Epithelial cell of prostate (primary cell): ENCODE measurements at places on chromosomes 7 and 10.

DNA sequence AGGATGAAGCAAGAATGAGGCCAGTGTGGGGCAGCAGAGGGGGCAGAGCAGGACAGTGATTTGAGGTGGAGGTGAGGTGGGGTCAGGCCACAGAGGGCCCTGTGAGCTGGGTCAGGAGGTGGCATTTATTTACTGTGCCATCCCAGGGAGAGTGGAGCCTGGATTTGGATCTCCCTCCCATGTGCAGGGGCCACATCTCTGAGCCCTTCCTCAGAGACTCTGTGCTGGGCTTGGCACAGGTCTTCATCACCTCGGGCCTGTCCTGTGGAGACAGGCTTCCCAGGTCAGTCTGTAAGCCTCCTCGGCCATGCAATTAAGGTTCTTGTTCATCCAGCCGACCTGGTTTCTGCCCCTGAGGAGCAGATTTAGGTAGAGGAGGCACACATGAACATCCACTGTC, 40.9 kb downstream of the ZNF777 start:
- no peak for DNase-seq

DNA sequence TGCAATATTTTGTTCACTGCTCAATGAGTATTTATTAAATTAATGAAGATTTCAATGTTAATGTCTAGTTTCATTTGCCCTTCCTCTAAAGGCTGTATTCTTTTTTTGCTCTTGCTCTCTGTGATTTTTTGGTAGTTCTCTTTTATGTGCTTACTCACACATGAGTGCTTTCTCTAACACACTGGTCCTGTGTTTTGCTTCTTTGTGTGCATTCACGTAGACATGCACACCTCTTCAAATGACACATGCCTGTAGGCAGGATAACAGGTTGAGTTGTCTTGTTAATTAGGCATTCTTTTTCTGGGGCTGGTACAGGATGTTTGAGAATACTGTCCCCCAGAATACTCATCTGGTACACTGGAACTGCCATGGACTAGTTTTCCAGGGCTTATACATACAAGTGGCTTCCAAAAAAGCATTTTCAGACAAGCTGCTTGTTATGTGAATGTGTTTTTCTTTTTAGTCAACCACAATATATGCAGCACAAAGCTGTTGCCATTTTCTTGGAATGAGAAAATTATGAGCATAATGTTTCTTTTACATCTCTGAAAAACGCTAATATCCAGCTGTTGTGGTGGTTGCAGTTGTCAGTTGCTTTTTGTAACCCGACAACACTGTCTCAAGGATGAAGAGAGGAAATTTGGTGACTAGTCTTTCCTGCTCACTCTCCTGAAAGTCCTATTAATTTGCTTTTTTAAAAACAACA, 416.4 kb downstream of the AUTS2 start:
- no peak for DNase-seq

DNA sequence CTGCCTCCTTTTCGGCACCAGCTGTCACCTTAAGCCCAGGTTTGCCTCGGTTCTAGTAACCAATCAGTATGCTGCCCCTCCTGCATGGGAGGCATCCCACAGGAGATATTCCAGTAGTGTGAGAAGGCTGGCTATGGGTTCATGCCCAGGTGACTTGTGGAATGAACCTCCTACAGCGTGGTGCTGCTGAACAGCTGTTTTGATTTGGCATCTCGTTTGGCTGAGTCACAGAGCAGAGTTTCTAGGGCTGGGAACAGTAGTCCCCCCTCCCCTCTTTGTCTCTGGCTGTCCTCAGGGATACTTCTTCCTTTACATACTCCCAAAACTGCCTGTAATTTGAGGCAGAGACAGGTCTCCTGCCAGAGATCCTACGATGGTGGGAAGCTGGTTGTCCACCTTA, 16.1 kb downstream of the R3HCC1L start:
- DNase-seq: no peak

- no peak for DNase-seq
Measured at GRCh38 chr10:101624526-101625102, 36.5 kb downstream of the DPCD start.

DNA sequence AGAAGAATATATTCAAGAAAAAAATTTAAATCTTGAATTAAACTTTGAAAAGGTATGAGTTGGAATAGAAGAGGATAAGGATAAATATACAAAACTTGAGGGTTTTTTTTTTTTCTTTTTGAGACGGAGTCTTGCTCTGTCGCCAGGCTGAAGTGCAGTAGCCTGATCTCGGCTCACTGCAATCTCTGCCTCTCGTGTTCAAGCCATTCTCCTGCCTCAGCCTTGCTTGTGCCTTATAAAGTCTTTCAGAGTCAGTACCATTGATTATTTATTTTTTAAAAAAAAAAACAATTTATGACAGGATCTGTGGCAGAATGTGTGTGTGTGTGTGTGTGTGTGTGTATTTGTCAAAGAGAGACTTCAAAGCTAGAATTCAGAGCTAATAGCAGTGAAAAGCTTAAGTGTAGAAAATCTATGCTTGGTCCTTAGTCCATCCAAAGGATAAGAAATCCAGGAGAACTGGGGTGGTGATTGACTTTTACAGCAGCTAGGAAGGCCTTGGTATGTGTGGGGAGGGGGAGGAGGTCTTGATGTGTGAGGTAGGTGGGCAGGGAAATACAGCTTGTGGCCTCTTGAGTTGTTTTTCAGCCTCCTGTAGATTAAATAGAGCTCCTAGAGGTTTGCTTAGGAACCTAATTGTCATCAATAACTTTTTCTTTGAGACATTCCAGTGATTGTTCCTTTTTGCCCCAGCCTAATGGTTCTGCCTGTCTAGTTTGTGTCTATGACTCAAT, 2.4 kb downstream of the HECTD2 start:
- no peak for DNase-seq

- DNase-seq: no peak
Measured at GRCh38 chr10:49689882-49690510, 10.5 kb downstream of the C10orf53 start.

GRCh38 chr10:11080564-11080984, 62.9 kb downstream of the CELF2 start:
- DNase-seq: no peak

DNA sequence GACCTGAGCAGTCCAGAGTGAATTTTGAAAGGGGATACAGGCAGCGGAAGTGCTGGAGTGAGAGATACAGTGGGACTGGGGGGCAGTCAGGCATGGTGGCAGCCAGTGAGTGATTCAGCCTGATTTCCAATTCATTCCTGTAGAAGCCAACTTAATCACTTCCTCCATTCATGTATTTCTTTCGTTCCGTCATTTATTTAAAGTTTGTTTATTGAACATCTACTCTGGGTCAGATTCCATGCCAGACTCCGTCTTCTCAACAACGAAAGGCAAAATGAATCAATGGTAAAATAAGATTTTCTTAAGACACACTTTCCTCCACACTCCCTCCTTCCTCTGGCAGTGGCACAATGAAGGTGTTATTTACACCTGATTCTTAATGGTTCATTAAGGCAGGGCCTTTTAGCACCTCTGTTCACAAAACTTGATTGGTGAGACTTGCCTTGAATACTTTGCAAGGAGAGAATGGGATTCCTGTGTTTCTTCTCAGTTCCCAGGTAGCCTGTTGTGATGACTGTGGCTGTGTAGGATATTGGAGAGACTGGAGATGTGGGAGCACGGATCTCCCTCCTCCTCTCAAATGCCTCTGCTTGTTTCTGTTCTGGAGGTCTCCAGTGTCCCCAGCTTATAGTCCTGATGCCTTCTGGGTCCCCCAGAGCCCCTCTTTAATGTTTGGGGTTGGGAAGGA, 27.9 kb downstream of the ADCYAP1R1 start:
- DNase-seq: no peak

- DNase-seq: no peak
Measured at GRCh38 chr7:1103009-1103788, 15.3 kb downstream of the GPER1 start.

GRCh38 chr7:30308389-30308788, 24.0 kb downstream of the ZNRF2 start:
- no peak for DNase-seq

DNA sequence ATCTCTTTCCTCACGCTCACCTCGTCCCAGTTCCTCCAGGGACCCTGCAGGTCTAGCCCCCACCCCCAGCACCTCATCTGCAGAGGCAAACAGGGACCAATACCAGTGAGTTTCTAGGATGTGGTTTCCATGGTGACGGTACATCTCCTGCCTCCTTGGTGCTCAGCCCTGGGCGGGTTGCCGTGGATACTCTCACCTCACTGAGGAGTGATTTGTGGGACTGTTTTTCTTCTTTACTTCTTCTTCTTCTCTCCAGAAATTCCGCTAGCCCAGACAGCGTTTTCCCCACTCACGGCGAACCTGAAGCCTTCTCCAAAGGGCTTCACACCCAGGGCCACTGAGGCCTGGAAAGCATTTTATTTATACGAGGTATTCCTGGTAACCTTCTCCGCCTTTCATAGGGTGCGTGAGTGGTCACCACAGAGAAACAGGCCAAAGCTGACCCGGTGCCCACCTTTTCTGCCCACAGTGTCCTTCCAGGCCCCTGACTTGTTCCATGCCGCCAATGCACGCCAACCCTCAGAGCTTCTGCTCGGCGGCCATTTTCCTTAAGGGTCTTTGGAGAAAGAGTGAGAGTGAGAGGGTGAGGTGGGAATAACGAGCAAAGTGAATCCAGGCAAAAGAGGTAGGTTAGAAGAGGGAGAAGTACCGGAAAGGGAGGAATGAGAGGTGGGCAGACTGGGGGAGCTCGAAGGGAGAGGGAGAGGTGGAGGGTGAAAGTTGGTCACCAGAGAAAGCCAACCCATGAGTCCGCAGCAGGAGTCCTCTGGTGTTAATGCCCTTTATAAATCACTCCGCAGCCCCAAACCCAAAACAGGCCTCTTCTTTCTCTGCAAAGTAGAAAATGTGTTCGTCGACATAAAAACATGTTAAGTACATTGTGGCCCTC, 15.5 kb downstream of the FAM241B start:
- DNase-seq: no peak

DNA sequence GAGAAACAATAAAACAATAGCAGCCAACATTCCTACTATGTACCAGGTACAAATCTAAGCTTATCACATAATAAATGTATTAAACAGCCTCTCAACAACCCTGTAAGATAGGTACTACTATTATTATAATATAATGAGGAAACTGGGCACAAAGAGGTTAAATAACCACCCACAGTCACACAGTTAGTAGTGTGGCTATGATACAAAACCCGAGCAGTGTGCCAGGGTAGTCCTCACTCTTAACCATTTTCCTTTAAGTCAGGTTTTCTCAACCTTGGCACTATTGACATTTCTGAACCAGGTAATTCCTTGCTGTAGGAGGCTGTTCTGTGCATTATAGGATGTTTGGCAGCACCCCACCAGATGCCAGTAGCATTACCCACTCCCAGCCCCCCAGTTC, 48.8 kb downstream of the DNAJC1 start:
- no peak for DNase-seq

DNA sequence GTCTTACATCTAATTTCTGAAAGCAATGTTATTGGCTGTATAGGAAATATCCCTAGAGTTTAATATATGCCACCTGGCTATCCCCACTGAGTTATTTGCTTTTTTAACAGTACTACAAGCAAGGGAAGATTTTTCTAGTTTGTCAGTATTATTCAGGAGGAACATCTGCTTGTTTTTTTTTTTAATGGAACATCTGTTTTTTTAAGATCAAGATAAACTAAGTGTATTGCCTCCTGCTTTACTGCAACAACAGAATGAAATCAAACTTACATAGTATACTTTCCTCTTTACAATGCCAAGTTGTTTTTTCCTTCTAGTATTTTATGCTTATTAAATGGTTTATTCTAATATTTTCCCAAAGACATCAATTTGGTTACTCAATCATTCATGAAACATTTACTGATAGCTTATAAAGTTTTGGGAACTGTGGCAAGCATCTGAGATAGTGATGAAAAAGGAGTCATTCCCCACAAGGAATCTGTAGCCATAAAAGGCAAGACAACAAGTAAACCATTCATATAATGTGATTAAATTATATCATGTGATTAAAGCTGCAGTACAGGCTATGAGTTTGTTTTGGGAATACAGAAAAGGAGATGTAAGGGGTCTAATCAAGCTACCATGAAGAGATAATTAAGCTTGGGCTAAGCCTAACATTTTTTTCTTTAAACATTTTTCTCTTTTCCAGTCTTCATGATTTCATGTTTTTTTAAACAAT, 17.4 kb downstream of the MTPN start:
- DNase-seq: no peak

DNA sequence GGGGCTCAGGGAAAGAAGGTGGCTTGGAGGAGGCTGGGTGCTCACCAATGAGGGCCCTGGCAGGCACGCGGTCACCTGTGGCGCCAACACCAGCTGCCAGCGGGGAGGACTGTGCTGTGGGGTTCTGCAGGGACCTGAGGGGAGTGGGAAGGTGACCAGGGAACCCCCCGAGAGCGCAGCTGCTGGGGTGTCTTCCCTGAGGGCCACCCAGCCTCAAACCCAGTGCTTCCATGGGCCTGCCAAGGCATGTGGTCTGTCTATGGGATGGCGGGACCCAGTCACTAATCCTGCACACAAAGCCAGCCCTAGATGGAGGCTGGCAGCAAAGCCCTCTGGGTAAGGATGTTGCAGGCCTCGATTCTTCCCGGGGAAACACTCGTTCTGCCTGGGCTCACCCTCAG, 117.1 kb downstream of the EBF3 start:
- no peak for DNase-seq

- no peak for DNase-seq
Measured at GRCh38 chr10:11146402-11147171, 128.9 kb downstream of the CELF2 start.
